ENCODE measurements at places on chromosomes 6 and 20.

DNA sequence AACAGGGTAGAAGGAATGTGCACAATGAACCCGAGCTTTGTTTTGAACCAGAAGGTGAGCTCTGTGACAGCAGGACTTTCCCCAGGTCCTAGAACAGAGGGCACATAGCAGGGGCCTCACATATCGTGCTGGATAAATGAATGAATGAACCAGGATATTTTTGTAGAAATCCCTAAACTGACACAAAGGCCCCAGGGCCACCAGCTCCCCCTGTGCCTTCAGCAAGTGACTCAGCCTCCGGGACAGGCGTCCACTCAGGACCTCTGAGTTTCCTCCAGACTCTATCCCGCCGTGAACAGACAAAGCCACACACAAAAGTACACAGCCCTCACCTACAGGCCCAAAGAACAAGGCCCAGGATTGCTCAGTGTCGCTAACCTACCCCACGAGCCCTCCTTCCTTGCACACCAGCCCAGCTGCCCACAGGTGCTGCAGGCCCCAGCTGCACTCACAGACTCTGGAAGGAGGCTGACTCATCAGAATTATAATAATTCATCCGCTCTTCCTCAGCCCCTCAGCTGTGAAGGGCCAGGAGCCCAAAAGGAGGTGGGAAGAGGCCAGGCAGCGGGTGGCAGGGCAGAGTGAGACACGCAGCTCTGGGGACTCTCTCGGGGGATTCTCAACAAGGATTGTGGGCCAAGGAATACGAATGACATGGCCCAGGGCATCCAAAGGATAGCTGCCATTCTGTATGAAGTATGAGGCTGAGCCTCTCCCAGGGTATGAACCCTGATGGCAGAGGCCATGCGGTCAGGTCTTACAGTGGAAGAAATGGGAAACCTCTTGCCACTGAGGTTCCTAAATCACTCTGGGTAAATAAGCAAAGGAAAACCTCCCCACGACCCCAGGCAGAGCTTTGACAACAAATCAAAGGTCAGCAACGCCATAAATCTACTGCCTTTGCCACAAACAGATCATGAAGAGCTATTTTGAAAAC, 40.9 kb downstream of the SUMO4 start:
- peak; percentile 25 for DNase-seq

- DNase-seq = no peak
Observed at GRCh38 chr6:127347178-127347577, 3.8 kb upstream of the ECHDC1 start.

DNA sequence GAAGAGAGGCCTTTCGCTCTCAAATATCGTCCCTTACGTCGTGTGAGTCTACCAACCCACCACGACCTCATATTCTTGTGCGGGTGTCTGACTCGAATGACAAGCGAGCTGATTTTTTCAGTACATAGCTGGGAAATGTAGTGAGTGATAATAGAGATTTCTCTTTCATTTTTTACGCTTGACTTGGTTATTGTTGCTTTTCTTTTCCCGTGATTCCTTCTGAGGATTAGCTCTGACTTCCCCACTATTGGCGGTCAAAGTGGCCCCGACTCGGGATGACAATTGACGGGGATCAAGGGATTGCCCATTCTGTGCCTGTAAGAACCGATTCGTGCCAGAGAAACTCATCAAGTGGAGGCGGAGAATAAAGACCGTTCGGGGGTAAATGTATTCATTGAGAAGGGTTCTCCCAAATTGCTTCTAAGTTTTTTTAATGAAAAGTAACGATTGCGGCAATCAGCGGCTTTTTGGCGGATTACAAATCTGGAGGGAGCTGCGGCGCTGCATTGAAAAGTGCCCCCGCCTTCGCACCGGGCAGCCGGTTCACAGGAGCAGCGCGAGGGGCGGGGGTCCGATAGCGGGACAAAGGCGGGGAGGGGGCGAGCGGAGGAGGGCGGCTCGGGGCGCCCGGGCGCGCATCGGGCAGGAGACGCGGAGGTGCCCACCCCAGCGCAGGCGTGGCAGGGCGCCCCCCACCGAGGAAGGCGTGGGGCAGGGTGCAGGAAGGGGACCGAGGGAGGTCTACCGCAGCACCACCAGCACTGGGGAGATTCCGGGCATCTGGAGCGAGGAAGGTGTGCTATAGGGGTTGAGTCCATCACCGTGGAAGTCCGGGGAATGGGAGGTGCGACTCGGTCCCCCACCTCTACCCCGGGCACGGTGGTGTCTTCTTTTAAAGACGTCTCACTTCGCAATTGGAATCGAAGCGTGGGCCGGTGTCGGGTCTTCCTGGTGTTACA, 44.5 kb upstream of the OSTM1 start:
- no peak for DNase-seq

DNA sequence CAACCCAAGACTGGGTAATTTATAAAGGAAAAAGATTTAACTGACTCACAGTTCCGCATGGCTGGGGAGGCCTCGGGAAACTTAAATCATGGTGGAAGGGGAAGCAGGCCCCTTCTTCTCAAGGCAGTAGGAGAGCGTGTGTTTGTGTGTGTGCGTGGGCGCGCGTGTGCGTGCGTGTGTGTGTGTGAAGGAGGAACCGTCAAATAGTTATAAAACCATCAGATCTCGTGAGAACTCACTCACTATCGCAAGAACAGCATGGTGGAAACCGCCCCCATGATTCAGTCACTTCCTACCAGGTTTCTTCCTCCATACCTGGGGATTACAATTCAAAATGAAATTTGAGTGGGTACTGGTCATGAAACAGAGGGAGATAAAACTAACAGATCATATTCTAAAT, 220.1 kb upstream of the EYS start:
- no peak for DNase-seq

DNA sequence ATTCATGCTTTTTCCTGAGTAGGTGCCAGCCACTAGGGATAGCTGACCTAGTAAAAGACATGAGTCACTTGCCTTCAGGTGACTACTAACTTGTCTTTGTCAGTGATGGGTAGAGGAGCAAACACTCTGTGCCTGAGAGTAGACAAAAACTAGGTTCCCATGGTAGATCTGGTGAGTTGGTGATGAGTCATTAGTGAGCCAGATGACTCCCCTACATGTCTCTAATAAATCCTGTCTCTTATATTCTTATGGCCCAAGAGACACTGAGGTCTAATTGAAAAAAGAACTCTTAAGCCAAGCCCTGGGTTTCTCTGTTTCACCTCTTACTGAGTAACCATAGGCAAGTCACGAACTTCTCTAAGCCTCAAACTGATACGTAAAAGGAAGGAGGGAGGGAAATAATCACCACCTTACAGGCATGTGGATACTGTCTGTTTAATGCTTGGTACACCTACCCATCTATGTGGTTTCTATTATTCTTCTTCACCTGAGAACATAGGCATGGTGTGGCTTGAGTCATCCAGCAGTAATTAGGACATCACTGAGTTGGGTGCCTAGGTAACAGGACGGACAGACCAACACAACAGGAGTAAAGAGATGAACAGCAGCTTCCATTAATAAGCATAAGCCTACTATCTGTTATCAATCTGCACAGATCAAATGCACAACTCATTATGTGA, 20.3 kb downstream of the TTPAL start:
- no peak for DNase-seq

GRCh38 chr20:3812975-3813847, 7.1 kb upstream of the AP5S1 start:
- DNase-seq = no peak

DNA sequence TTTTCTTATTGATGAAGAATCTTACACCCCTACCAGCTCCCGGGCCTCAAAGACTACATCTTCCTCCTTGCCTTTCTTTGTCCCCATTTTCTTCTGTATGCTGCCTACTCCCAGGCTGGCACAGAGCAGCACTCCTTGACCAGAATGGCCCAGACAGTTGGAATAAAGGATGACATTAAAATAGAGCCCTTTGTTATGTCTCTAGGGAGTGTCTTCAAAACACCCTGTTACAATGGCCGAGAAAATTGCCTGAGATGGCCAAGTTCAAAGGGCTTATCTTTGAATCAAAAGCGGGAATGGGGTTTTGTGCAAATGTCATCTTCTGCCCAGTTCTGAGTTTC, 79.0 kb upstream of the TBC1D7 start:
- DNase-seq = no peak

GRCh38 chr6:134698228-134698627, 251.7 kb downstream of the ALDH8A1 start:
- DNase-seq = no peak

- DNase-seq = no peak
Observed at GRCh38 chr6:158086504-158087223, 81.4 kb downstream of the SERAC1 start.

All from SHP77 (cell line).